ENCODE measurements at places on chromosomes 3 and 15.

DNA sequence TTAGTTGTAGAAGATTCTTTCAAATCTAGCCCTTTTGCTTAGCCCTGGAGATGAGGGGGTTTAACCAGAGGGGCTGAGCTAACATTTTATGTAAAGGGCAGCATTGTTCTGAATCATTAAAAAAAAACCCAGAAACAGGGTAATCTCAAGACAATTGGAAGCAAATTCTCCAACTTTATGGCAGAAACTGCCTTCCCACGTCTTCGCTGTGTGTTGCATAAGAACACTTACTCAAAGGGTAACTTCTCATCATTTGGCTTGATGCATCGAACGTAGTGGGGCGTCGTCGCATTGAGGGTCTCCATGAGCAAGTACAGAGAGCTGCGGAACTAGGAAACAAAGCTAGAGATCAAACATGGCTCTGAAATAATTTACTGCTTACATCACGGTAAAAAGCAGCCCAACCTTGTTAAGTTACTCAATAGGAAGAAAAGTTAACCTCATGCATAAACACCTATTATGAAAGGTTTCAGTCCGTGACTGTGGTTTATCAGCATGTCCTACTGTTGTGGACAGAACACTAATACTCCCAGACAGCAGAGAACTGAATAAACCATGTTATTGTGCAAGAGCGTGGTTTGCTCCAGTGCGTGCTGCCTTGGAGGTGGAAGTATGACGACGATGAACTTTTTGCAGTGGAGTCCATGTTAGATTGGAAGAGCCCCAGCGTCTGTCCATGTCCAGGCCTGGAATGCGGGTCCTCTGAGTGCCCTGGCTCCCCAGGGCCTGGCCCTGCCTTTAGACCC is 48.7 kb downstream of the MYO5C start:
- no peak for DNase-seq

DNA sequence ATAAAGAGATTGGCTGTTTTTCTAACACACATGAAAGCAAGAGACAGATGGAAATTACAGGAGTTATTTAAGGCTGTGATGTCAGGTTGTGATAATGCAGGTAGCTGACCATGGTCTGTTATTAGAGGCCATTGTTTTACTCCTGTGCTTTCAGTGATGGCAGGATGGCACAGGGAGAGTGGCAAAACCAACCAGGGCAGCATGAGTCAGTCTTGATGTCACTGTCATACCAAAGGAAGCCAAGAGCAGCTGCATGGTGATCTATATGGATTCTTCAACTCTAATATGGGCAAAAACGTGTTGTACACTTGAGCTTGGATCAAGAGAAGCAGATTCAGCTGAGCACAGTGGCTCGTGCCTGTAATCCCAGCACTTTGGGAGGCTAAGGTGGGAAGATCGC is 91.8 kb upstream of the LMOD3 start:
- no peak for DNase-seq

DNA sequence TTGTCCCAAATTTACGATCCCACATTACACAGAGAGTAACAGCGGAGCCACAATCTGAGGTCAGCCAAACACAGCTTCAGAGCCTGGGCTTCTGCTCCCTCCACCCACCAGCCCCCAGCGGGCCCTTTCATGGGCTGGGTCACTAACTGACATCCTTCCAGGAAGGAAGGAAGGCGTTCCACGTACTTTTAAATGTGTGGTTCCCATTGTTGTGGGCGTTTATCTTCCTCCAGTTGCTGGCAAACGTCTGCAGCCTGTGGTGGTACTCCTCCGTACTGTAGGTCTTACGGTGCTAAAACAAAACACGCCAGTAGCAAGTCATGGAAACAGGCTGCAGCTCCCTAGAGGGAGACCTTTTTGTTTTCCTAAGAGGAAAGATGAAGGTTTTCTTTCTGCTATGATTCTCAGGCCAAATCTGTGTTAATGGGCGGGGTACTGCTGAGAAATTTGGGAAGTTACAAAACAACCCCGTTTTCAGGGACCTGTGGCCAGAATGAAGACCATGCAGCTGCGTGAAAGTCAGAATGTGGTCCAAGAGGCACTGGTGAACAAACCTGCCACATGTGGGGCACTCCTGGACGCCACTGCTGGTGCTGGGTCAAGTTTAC is 7.6 kb downstream of the CTSH start:
- no peak for DNase-seq

DNA sequence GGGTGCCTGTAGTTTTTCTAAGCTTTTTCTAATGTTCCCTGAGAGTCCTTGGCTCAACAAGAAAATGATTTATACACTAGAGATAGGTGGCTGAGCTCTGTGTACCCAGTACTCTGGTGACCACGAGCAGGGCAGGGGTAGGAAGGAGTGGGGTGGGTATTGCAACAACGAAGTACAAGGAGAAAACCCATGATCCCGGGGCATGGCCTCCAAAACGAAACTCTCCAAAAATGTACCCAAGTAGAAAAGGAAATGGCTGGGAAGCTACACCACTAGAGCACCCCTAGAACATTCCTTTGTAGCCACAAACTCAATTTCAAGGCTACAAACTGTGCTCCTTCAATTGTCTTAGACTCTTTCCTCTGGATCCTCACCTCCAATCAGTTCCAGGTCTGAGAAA is 138.9 kb downstream of the DUT start:
- DNase-seq, result no peak

DNA sequence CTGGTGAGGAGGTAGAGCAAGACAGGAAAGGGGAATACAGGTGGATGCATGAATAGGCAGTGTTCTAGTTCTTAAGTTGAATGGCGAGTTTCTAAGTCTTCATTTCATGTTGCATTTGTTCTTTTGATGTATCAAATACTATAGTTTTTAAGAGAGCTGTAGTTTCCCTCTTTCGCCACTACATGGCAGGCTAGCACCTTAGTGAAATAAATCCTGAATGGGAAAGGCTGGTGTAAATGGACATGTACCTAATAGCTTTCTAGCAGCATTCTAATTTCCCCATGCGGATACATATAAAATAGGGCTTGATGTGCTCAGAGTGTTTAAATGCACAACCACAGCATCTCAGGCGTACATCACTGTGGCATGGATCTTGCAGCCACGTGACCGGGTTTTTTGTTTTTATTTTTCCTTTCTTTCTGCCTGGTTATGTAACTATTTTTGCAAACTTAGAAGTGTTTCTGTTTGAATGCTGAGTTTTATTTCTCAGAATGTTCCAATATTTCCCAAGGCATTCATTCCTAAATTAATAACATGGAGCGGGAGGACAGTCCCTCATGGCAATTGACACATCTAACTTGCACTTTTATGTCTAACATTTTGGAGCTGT is 23.5 kb upstream of the CLN6 start:
- DNase-seq, result no peak

GRCh38 chr15:93312891-93313486 is 224.0 kb upstream of the RGMA start:
- DNase-seq, result no peak

DNA sequence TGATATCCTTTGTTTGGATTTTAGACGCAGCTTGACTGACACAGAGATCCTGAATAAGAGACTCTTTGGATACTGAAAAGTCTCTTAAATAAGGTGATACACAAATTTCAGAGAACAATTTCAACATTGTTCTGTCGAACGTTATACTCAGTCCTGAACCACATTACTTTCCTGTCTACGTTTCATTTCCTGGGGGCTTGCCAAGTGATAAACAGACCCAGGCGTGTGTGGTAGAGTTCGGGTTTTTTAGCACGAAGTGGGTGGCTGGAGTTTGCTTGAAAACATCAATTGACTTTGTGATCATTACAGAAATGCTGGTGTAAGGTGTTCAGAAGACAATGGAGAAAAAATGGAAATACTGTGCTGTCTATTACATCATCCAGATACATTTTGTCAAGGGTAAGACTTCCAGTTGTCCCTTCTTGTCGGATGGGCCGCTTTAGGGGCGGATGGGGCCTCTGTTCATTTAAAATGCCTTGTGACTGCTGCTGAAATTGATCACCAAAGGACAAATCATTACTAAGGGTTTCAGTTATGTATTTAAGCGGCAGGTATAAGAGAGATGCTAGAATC is at the start of gene CD96:
CD96 (plus strand) TSS at position 287 of the 573 bp plus-strand sequence; CDS start at position 339, 52 bp downstream.
- peak; percentile 45 for DNase-seq

Data from stimulated activated CD4-positive, alpha-beta T cell treated with anti-CD3 and anti-CD28 coated beads, Interleukin-12 subunit alpha, Interleukin-12 subunit beta, amount 100 ng/mL, for 4 hours (primary cell).